MV-4-11 (cell line): ENCODE measurements at places on chromosomes 11 and 22.

DNA sequence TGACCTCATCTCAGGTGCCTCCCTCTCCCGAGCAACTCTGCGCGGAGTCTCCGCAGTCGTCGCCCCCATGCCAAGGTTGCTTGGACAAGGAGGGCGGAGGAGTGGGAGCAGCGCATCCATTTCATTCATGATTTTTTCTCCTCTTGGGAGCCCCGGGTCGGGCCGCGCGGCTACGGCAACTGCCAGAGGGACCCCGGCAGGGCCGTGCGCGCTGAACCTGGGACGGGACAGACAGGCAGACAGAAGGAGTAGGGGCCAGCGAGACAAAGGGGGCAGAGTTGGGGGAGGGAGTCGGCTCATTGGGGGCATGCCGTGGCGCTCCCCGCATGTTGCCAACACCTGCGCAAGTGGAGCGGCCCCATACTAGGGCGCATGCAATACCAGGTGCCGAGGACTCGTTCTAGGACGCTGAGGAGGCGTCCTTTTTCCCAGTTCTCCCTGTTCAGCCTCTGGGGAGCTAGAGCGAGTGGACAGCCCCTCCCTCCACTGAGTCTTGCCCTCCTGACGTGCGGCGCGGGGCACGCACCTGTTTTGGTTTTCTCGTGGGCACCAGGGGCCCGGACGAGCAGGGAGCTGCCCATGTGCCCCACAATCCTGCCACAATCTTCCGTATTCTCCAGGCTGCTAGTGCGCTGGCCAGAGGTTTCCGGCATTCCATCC is 501 bp upstream of the PTPN5 start:
- no peak for DNase-seq

GRCh38 chr11:72217841-72218240 is 1.2 kb downstream of the FOLR2 start:
- DNase-seq, result peak; percentile 82

- DNase-seq, result no peak
Observed at GRCh38 chr11:12531020-12531419, 143.2 kb upstream of the TEAD1 start.

GRCh38 chr22:29784451-29785361 is 17.5 kb downstream of the UQCR10 start:
- peak; percentile 19 for DNase-seq

DNA sequence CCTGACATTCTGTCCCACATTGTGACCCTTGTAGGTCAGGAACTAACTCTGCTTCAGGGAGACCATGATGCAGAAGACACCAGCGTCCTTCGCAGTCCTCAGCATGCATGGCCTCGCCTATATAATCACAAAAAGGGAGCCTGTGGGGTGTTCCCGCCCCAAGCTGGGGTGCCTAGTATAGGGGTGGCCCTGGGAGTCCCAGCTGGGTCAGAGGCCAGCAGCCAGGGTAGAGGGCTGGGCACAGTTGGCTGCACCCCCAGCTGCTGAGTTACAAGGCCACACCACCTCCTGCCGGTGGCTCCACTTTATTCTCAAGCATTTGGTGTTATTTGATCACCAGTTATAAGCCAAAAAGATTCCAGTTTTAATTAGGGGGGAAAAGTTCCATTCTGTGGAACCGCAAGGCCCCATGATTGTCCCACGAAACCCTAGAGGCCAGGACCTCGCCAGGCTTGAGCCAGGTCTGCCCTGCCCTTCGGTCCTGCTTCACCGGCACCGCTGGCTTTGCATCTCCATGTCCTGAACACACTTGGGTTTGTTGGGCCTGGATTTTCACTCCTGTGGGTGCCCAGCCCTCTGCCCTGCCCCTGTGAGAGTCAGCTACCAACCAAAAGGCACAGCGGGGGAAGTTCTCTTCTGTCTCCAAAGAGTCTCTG is 15.0 kb upstream of the GNB1L start:
- no peak for DNase-seq

GRCh38 chr11:7016011-7016410 is 4.1 kb downstream of the ZNF214 start:
- no peak for DNase-seq

GRCh38 chr11:45079943-45080719 is 66.3 kb upstream of the PRDM11 start:
- DNase-seq, result peak; percentile 83

DNA sequence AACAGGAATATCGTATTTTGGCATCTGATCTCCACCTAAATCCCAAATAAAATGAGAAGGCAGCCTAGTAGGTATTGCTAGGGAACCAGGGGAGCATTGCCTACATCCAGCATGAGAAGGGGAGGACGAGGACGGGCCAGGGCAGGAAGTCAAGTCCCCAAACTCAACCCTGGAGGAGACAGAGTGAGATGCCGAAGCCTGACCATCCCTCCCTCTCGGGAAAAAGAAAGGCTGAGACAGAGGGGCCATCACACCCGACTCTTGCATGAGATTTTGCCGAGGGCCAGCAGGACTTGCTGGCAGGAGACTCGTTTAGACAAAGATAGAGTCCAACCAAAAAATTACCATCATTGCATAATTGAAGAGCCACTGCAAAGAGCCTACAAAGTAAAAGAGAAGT is 50.2 kb upstream of the SPATA19 start:
- DNase-seq, result no peak

DNA sequence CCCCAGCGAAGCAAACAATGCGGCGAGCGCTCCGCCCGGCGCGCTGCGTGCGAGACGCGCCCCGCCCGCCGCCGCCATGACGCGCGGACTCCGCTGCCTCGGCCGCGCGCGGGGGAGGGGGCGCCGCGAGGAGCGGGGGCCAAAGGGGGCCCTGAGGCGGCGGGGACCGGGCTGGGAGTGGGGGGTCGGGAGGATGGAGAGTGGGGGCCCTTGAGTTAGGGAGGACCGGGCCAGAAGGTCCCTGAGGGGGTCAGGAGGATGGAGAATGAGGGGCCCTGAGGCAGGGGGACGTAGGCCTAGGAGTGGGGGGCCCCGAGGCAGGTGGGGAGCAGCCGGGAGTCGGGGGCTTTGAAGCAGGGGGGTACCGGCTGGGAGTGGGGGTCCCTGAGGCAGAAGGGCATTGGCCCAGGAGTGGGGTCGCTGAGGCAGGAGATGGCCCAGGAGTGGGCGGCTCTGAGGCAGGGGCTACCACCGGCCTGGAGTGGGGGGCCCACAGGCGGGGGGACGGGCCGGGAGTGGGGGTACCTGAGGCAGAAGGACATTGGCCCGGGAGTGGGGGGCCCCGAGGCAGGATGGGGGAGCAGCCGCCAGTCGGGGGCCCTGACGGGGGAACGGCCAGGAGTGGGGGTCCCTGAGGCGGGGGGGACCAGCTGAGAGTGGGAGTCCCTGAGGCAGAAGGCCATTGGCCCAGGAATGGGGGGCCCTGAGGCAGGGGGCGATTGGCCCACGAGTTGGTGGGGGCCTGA is at the start of gene BRD1:
Gene BRD1, minus strand, starts transcription at position 21 of the 746 bp plus-strand sequence. CDS start 3,556 bp downstream, outside the sequence.
- DNase-seq, result peak; percentile 22

GRCh38 chr11:2881981-2882375 is 3.6 kb downstream of the CDKN1C start:
- no peak for DNase-seq
